ENCODE measurements at places on chromosomes 11 and 22. TPM values are rescaled to one million over a fixed set of nuclear protein-coding genes. Genes with fewer than 3 reads are reported as not detected.

DNA sequence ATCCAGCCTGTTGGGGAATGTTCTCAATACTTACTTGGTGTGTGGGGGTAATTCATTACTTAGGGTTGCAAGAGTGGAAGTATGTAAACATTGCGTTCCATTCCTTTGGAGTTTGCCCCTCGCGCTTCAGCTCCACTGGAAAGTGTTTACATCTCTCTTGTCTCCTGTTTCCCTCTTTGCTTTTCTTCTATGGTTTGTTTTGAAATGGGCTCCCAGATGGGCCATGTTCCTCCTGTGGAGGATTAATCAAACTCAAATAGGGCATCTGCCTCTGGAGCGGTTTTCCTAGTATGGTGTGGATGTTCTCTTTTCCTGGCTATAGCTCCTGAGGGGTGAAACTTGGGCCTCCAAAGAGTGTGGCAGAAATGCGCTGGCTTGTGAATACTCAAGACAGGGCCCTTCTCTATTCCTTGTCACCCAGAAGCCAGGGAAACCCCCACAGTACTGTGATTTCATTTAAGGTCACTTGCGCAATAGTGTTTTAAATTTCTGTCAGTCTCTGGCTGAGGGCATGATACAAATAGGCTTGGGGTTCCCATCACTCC is 51.9 kb downstream of the CD44 start:
- H3K27me3 ChIP-seq: no peaks in the 10 kb centered on the region
- no peaks in the 10 kb centered on the region for H3K36me3 ChIP-seq
- H3K4me3 ChIP-seq: no peak overlapping the region
- DNase-seq: peak; percentile 66
- H3K27ac ChIP-seq: no peak overlapping the region

GRCh38 chr22:25536589-25536988 is 27.9 kb upstream of the GRK3 start:
- H3K4me1 ChIP-seq: no peaks in the 10 kb centered on the region
- H3K27me3 ChIP-seq: no peaks in the 10 kb centered on the region
- H3K27ac ChIP-seq: no peak overlapping the region
- no peak for DNase-seq

- H3K36me3 ChIP-seq: no peaks in the 10 kb centered on the region
- no peaks in the 10 kb centered on the region for H3K27me3 ChIP-seq
- no peak overlapping the region for H3K4me3 ChIP-seq
- peaks cover 6% of the 10 kb centered on the region for H3K4me1 ChIP-seq
- no peak for DNase-seq
- H3K27ac ChIP-seq: no peak overlapping the region
Observed at GRCh38 chr11:110072930-110073329, 20.3 kb upstream of the ZC3H12C start.

Gene MS4A12
- total RNA-seq: not detected

Gene HEPHL1
- total RNA-seq: not detected

DNA sequence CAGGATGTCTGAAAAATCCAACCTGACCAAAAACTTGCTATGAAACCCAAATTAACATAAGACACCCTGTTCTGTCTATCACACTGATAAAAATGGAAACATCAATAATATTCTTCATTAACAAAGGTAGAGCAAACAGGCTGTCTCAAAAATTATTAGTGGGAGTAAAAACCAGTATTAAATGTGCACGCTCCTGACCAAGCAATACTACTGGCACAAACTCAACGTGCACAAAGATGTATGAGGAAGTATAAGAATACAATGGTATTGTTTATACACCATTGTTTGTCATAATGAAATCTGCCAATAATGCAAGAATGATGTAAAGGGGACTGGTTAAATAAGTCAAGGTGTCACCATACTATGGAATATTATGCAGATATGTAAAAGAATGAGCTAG is 288.5 kb downstream of the MN1 start:
- H3K27me3 ChIP-seq: no peaks in the 10 kb centered on the region
- H3K36me3 ChIP-seq: no peaks in the 10 kb centered on the region
- H3K4me1 ChIP-seq: no peaks in the 10 kb centered on the region
- H3K27ac ChIP-seq: no peak overlapping the region
- DNase-seq: no peak

DNA sequence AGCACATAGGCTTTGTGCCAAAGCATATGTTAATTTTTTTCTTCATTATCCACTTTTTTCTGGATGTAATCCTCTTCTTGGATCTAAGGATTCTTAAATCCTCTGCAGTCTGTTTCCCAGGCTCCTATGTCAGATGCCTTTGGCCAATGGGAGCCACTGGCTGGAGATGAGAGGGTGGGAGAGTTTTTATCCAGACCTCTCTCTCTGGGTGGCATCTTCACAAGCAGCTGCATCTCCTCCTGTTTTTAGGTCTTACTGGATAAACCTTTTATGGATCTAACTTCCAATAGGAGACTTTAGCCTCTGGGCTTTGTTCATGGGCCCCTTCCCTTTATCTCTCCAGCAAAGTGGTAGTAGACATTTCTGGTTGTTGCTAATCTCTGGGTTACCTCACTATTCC is 22.4 kb upstream of the MPPED2 start:
- H3K4me1 ChIP-seq: no peaks in the 10 kb centered on the region
- H3K27ac ChIP-seq: no peak overlapping the region
- no peak for DNase-seq
- no peak overlapping the region for H3K4me3 ChIP-seq
- no peaks in the 10 kb centered on the region for H3K27me3 ChIP-seq

DNA sequence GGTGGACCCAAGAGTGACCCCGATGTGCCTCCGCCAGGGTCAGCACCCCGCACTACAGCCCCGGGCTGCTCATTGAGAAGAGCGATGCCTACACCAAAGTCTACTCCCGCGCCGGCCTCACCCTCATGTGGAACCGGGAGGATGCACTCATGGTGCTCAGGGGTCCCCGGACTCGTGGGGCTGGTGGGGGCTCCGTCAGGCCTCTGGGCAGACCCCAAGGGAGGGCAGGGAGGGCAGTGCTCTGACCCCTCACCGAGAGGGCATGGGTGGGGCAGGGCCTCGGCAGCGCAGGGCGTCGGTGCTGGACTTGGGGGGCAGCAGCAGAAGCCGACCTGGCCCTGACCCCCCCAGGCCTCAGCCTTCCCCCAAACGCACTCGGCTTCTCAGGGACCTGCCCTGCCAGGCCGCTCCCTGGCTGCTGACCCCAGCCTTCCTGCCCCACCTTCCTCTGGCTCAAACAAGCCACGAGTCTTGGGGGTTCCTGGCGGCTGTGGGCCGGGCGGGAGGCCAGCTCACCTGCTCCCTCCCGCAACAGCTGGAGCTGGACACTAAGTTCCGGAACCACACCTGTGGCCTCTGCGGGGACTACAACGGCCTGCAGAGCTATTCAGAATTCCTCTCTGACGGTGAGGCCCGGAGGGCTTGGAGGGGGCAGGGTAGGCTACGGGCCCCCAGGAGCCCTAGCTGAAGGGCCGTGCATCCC is 2.9 kb downstream of the MUC2 start:
- H3K4me3 ChIP-seq: no peak overlapping the region
- no peaks in the 10 kb centered on the region for H3K27me3 ChIP-seq
- no peaks in the 10 kb centered on the region for H3K36me3 ChIP-seq
- no peak overlapping the region for H3K27ac ChIP-seq
- no peaks in the 10 kb centered on the region for H3K4me1 ChIP-seq
- no peak for DNase-seq

GRCh38 chr11:47941907-47942558 is 38.3 kb upstream of the PTPRJ start:
- H3K4me3 ChIP-seq: no peak overlapping the region
- peaks cover 5% of the 10 kb centered on the region for H3K4me1 ChIP-seq
- H3K27me3 ChIP-seq: no peaks in the 10 kb centered on the region
- no peak for DNase-seq
- H3K36me3 ChIP-seq: no peaks in the 10 kb centered on the region

- no peaks in the 10 kb centered on the region for H3K36me3 ChIP-seq
- no peak overlapping the region for H3K27ac ChIP-seq
- no peak overlapping the region for H3K4me3 ChIP-seq
- DNase-seq: peak; percentile 20
- no peaks in the 10 kb centered on the region for H3K4me1 ChIP-seq
Observed at GRCh38 chr22:45889093-45889538, 87.8 kb downstream of the WNT7B start.

Gene DEFB131B
- not detected for total RNA-seq

DNA sequence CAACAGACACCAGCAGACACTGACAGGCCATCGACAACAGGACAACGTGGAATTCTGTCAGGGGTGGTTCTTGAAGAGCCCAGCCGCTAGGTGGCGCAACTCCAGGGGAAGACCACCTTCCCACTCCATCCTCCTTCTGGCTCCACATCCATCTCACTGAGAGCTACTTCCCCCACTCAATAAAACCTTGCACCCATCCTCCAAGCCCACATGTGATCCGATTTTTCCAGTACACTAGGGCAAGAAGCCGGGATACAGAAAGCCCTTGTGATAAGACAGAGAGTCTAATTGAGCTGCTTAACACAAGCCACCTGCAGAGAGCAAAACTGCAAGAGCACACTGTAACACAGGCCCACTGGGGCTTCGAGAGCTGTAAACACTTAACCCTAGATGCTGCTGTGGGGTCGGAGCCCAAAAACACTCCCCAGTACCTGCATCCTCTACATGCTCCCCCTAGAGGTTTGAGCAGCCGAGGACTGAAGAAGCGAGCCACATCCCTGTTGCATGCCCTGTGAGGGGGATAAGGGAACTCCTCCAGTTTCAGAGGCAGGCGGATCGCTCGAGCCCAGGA is 11.5 kb upstream of the RAB39A start:
- DNase-seq: no peak
- no peak overlapping the region for H3K27ac ChIP-seq
- no peaks in the 10 kb centered on the region for H3K4me1 ChIP-seq
- H3K27me3 ChIP-seq: no peaks in the 10 kb centered on the region
- H3K36me3 ChIP-seq: no peaks in the 10 kb centered on the region
- no peak overlapping the region for H3K4me3 ChIP-seq

GRCh38 chr22:38260761-38261681 is 11.8 kb downstream of the TMEM184B start:
- H3K27ac ChIP-seq: peak overlapping the region; percentile 32
- DNase-seq: no peak
- peaks cover 21% of the 10 kb centered on the region for H3K4me1 ChIP-seq
- H3K27me3 ChIP-seq: no peaks in the 10 kb centered on the region
- H3K4me3 ChIP-seq: no peak overlapping the region

Gene OR4D5
- total RNA-seq: not detected

DNA sequence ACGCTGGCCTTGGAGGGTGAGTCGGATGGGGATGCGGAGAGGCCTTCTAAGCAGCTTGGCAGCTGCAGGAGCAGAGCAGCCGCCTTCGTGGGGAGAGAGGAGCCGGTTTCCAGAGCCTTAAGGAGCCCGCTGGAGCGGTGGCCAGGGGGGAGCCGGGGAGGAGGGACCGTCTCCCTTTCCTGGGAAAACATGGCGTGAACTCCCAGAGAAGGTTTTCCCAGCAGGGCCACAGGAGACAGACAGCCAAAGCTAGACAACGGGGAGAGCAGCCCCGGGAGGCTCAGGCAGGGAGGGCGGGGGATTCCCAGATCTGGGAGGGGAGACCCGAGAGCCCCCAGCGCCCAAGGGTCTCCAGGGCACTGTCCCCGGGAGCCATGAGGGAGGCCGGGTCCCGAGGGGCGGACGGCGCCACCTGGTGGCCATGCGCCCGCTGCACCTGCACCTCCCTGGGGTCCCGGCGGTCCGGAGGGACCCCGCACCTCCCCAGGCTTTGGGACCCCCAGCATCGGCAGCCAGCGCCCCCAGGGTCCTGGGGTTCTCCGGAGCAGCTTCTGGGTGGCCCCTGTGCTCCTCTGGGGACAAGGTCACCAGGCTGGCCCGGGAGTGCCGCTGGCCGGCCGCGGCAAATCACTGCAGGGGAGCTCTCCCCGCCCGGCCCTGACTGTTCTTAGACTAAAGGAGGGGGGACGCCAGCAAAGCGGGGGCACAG is 2.4 kb upstream of the SYT8 start:
- no peaks in the 10 kb centered on the region for H3K27me3 ChIP-seq
- no peaks in the 10 kb centered on the region for H3K36me3 ChIP-seq
- no peak overlapping the region for H3K27ac ChIP-seq
- DNase-seq: peak; percentile 63
- no peaks in the 10 kb centered on the region for H3K4me1 ChIP-seq

DNA sequence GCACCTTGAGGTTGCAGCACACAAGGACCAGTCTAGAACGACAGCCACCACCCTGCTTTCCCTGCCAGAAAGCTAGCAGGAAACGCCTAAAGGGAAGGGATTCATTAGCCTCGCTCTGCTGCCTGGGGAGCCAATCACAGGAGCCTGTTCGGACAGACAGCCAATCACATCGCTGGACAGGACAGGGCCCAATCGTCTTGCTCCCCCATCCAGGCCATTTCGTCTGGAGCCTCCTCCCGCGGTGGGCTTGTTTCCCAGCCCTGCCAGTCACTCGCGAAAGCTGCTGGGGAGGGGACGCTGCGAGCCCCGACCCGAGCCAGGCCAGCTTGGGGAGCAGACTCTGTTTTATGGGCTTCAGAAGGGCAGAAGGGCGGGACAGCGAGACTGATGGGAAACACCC is 79.8 kb upstream of the NCAM1 start:
- peak; percentile 95 for DNase-seq
- no peaks in the 10 kb centered on the region for H3K36me3 ChIP-seq

Gene INS
- not detected for total RNA-seq

DNA sequence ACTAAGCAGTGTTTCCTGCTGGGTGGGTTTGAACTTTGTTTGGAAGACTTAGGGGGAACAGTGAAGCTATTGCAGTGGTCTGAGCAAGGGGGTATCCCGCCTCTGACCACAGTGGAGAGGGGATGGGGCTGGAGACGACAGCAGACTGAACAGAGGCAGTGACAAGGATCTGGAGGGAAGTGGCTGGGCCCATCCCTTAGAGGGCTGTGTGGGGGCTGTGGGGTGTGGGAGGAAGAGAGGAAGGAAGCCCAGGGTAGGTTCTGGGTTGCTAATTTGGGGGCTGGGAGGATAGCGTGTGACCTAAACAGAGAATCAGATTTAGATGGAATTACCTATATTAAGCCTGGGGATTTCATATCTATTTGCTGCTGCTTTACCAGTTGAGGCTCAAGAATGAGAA is 70.7 kb downstream of the BMAL1 start:
- no peak overlapping the region for H3K4me3 ChIP-seq
- H3K27ac ChIP-seq: no peak overlapping the region
- H3K36me3 ChIP-seq: peaks cover 7% of the 10 kb centered on the region
- no peak for DNase-seq
- no peaks in the 10 kb centered on the region for H3K27me3 ChIP-seq

DNA sequence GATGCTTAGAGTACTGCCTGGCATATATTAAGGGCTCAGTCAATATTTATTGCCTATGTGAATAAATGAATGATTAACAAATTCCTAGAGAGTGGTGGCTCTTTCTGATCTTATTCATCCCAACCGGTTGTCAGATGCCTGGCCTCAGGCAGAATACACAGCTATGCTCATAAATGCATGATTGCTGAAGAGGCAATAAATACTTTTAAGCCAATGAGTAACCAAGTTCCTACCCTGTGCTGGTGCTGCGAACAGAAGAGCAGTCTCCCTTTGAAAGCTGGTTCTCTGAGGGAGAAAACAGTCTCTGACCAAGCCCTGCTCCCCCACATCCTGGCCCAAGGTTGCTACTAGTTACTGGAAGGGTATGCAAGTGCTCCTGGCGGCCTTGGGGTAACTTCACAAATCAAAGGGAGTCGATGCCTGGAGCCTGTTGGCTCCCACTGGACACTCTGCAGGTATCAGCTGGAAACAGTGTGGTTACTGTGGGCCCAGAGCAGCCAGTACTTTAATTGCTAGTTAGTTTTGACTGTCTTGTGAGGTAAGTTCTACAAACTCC is 2.8 kb downstream of the USH1C start:
- H3K4me1 ChIP-seq: no peaks in the 10 kb centered on the region
- peak overlapping the region; percentile 8 for H3K27ac ChIP-seq
- no peak overlapping the region for H3K4me3 ChIP-seq

- no peak overlapping the region for H3K4me3 ChIP-seq
- no peaks in the 10 kb centered on the region for H3K4me1 ChIP-seq
- no peaks in the 10 kb centered on the region for H3K27me3 ChIP-seq
- DNase-seq: no peak
- no peaks in the 10 kb centered on the region for H3K36me3 ChIP-seq
Observed at GRCh38 chr11:117696540-117696939, 100.5 kb downstream of the DSCAML1 start.

Gene FAM111B
- 2.2 TPM for total RNA-seq

Gene EXPH5
- total RNA-seq: 9.5 TPM

Gene TIMP3
- total RNA-seq: 818 TPM

Data from kidney (tissue), 22 donors.